ENCODE measurements at places on chromosomes 1 and 21.

DNA sequence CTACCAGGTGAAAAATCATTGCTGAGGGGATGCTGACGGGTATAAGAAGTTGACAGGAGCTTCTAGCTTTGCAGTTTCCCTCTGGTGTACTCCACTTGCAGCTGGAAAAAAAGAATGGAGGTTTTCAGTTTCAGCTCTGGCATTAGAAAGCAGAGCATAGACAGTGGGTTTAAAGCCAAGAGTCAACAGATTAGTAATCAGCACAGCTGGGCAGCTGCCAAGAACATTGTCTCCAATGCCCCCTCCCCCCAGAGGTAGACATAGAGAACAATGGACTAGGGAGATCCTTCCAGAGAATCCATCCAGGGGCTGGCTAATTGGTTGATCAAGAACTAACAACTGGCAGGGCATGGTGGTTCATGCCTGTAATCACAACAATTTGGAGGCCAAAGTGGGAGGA is 10.1 kb upstream of the ZBTB8B start:
- no peak for DNase-seq

DNA sequence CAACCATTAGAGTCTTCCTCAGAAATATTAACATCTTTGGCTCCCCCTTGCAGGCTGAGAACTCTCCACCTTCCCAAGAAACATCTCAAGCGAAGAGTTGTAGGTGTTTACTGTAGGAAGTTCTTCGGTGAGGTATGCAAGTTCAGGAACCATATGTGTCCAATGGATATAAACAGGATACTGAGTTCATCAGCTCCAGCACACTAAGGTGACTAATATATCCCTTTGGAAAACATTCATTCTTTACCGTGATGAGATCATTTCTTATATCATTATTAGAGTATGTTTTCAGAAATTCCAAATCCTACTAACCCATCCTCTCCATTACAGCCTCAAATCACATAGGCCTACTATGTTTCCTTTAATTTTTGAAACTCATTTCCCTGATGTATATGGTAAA is 37.3 kb upstream of the PRMT6 start:
- no peak for DNase-seq

- no peak for DNase-seq
Measured at GRCh38 chr1:248918131-248918530, 12.1 kb downstream of the PGBD2 start.

DNA sequence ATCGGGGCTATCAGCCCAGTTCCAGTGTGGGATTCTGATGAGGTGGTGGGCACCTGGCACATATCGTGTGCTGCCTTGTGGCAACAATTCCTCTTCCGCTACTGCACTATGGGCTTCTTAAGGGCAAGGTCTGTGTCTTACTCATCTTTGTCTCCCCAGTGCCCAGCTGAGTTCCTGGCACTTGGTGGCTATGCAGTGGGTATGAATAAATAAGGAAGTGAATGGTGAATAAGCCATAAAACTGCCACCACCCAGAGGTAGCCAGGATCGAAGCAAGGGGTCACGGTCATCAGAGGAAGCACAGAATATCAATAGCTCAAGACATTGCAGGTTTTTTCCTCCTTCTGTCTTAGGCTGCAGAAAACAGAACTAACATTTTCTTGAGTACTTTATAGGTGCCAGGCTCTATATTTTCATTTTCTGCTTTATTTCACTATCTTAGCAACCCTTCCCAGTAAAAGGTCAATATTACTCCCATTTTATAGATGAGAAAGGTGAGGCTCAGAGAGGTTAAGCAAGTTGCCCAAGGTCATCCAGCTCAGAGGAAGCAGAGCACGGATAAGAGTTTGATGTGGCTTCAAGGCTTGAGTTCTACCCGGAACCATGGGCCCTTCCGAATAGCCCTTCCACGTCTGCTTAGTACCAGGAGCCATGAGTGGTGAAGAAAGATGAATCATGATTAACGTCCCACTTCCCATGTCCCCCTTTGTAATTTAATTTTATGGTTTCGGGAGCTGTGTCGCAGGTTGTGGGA is 10.2 kb downstream of the C1orf94 start:
- no peak for DNase-seq

- no peak for DNase-seq
Measured at GRCh38 chr21:16496609-16497008, 766.8 kb downstream of the USP25 start.

- DNase-seq: no peak
Measured at GRCh38 chr1:231443363-231443762, 21.3 kb upstream of the EGLN1 start.

- no peak for DNase-seq
Measured at GRCh38 chr1:6198646-6199297, 623 bp downstream of the RPL22 start.

DNA sequence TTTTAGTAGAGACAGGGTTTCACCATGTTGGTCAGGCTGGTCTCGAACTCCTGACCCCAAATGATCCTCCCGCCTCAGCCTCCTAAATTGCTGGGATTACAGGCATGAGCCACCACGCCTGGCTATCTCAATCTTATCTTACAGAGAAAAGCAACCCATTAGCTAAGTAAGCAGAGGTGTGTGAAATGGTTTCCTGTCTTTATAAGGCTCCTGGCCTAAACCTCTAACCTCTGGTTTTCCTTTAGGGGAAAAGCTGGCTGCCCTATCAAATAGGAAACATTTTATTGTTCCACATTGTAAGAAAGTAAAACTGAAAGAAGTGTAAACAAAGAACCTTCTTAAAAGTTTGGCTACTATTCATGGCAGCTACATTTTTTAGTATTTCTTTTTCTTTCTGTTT is 78.3 kb upstream of the MORC3 start:
- no peak for DNase-seq

DNA sequence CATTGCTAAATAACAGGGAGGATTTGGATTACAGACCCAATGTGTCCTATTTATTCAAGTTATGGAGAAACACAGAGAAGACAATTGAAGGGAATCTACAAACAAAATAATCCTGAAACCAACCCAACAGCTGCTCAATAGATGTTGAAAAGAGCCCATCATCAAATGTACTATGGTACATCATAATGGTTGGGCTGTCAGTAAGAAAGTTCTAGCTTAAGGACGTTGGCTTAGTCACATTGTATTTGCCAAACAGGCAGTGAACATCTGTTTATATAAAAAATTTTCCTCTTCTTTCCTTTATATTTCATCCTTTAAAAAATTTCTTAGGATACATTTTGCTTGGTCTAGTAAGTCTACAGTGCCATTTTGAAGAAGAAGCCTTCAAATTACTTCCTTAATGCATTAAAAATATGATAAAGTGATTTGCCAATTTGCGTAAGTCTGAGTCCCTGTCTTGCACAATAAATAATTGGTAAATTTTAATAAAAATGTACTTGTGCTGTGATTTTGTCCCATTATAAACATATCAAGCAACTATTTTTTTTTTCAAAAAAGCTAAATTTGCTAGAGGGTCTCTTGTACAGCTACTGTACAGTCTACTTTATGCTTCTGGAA is 14.4 kb downstream of the MAP3K7CL start:
- no peak for DNase-seq

GRCh38 chr1:177561436-177561835 is 390.7 kb downstream of the BRINP2 start:
- DNase-seq: no peak

GRCh38 chr1:182213163-182213562 is 151.7 kb upstream of the ZNF648 start:
- no peak for DNase-seq

DNA sequence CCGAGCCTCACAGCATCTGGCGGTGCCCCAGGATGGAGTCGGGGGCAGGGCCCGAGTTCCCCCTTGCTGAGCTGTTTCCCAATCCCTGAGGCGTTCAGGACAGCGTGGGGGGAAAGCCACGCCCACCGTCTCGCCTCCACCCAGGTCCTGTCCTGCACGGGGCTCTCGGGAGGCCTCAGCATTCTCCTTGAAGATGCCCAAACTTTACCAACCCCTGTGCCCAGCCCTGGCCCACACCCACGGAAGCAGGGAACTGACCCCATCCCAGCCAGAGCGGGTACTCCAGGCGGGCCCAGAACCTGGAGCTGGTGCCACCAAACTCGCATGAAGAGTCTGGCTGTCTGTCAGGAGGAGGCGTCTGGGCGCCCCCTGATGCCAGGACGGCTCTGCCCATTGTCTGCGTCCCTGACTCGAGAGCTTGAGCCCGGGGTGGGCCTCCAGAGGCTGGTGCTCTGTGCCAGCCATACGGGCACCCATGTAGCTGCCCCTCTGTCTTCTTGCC is 35.3 kb upstream of the POFUT2 start:
- DNase-seq: no peak

DNA sequence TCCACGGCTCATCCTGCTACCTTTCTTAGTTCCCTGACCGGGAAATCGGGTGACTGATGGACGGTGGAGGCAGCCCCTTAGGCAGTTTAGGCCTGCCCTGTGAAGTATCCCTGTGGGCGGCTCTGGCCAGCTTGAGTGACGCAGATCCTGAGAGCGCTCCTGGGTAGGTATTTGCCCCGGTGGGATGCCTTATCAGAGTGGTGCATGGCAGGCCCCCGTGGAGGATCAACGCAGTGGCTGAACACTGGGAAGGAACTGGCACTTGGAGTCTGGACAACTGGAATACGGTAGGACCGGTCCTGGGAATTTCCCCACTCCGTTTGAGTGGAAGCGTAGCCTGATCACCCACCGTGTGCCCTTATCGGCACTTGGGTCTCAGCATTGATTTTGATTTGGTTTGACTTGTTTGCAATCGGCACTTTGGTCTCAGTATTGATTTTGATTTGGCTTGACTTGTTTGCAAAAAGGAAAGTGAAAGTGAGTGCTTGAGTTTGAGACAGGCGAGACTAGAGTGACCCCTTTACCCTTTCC is 15.2 kb downstream of the PLA2G2F start:
- no peak for DNase-seq

Measured in HFF-Myc (cell line).